ENCODE measurements at places on chromosomes 1 and 21.

DNA sequence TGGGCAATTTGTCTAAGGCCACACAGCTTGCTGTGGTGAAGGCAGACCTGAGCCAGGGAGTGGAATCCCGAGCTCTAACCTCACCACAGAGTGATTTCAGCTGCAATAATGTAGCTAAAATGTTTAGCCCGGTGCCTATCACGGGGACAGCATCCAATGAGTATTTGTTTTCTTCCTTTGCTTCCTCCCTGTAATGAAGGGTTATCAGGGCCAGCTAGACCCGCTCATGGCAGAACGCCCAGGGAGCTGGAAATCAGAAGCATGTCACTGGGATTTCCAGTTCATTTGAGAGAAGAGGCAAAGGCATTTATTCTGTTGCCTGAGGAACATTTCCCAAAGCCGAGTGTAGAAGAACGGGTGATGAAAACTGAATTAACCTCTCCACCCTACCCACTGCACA is 183.1 kb downstream of the ZSCAN20 start:
- no peak for DNase-seq

DNA sequence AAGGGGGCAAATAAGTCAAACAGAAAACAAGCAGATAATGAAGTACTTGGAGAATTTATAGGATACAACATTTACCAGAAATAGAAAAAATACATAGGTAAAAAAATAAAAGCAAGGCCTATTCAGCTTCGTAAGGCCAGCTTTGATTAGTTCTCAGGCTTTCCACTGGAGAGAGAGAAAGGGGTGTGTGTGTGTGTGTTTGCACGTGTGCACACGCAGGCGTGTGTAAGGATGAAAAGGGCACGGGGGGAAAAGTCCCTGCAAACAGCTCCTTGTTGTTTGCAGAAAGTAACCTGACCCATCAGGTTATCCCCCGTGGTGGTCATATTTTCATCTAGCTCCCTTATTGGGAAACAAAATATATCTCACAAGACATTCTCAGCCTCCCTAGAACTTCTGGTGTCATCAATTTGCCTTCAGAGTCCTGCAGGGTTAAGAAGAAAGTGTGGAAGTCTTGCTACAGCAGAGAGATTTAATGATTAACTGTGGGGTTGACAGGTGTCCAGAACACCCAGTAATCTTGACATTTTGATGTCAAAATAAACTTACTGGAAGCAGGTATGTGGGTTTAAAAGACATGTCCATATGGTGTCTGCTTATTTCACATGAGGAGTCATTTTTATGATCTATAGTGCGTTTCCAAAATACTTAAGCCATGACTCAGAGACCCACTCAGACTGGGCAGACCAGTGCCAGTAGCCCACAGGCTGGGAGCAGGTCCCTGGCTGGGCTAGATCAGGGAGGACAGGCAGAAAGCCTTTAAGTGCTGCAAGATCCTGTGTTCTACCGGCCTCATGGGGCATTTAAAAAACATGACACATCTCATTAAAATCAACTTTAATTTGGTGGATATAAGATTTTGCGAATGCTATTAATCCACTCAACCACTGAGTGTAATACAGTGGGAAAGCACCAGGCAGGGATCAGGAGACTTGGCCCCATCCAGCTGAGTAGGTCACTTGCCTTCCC is 487.6 kb upstream of the CAMK1G start:
- no peak for DNase-seq

- peak; percentile 18 for DNase-seq
These were observed 129.7 kb upstream of the FAM72C start for GRCh38 chr1:144101397-144102045.

DNA sequence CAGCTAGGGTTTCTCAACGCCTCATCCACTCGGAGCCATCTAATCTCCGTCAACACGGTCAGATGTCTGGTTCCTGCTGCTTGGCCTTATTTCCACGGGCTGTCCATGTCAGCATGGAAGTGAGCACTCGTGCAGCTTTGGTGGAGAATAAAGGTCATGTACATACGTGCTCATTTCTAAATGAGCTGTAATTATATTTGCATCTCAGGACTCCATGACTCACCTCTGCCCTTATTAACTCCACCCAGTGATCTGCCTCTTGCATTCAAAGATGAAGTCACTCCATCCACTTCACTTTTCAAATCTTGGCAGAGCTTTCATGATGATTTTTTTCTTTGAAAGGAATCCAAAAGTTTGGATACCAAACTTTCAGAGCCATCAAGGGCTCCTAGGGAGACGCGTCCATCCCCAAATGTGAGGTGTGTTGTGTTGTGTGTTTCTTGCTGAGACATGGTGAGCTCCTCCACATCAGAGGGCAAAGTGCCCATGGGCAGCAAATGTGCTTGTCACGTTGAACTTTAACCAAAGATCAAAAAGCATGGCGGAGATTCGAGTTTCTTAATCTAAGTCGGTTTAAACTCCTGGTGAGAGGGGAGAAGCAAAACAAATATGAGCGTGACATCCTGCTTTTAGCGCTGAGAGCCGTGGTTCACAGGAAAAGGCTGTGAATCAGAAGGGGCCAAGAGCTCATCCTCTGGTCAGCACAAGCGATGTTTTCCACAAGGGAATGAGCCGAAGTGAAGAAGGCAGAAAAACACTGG is 68.6 kb upstream of the ERRFI1 start:
- DNase-seq, result no peak

- DNase-seq, result no peak
These were observed 30.0 kb downstream of the CAPZB start for GRCh38 chr1:19455353-19455752.

DNA sequence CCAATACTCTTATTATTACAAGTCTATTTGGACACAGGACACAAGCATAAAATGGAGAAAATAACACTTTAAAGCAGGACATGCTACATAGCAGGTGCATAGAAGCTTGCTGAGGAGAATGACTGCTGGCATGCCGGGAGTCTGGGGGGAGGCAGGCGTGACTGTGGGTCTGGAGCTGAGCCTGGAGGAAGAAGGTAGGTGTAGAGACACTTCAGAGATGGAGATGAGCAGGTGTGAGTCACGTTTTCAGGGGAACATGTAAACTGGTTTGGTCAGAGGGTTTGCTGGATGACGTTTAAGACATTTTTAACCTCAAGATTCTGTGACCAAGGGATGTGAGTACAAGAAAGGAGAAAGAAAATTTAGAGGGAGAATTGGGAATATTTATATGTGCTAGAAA is 24.5 kb downstream of the OSCP1 start:
- DNase-seq, result no peak
